AML-193 (cell line): ENCODE measurements at places on chromosomes 2 and 18.

DNA sequence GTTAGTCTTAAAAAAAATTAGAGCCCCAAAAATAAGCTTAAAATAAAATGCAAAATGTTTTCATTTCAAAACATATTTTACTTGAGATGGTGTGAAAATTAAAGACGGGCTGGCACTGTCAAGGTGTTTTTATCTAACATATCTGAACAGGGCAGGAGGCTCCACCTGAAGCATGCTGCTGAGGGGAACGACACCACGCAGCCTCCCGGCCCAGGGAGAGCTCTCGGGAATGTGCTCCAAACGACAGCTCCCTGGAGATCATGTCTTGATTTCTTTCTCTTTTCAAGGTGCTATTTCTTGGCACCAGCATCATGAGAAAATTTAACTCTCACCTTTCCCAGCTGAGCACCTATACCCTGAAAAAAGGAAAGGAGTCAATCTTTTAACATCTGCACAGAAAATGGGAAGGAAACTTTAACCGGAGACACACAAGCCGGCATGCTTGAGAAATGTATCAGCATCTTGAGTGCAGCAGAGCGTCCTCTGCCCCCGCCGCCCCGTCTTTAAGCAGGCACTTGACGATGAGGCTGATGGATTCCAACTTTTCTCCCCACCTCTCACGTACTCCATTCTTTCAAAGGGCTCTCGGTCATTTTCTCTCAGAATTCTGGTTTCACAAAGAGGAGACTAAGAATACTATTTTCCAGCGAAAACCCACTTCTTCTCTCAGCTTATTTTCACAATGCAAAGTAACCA, 56.6 kb downstream of the EIPR1 start:
- DNase-seq, result no peak

GRCh38 chr2:75894170-75894569, 183.5 kb upstream of the GCFC2 start:
- DNase-seq, result no peak

DNA sequence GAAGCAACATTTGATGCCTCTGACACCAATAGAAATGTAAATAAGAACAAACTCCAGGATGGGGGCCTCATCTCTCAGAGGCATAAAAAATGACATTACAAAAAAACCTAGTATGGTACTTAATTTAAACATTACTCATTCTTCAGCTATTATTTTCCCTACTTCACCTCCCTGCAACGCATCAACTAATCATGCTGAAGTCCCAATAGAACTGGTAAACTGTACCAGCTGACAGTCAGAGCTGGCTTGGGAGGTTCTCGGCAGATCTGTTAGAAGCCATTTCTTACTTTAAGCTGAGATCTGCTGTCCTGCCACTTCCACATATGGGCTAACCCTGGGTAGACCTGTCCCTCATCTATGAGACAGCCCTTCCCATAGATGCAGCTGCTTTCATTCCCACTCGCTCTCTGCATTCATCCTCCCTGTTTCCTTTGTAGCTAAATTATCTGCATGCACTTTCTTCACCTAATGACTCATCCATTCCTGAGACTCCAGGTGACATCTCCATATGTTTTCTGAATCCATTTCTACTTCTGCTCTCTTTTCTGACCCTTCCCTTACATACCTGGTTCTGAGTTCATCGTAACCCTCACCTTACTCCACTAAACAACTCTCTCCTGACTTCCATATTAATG, 108.1 kb downstream of the AOX1 start:
- no peak for DNase-seq

DNA sequence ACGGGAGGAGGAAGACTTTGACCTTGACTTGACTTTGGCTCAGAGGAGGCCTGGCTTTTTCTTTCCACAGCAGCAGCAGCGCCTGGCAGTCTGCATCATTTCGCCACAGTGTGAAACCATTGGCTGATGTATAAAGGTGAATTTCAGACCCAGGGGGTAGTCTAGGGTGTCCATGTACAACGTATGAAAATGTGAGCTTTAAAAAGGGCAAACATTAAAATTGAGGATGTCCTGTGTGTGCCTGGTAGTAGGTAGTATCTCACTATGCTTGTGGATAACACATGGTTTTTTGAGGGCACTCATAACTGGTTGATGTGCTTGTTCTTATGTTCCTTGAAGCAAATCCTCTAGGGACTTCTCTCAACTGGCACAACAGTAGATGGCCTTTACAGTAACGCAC, 86.1 kb downstream of the LPIN1 start:
- no peak for DNase-seq

GRCh38 chr2:37894601-37895000, 30.5 kb upstream of the RMDN2 start:
- no peak for DNase-seq

- DNase-seq, result peak; percentile 52
Measured at GRCh38 chr2:65055422-65056214, 598 bp upstream of the CEP68 start.

DNA sequence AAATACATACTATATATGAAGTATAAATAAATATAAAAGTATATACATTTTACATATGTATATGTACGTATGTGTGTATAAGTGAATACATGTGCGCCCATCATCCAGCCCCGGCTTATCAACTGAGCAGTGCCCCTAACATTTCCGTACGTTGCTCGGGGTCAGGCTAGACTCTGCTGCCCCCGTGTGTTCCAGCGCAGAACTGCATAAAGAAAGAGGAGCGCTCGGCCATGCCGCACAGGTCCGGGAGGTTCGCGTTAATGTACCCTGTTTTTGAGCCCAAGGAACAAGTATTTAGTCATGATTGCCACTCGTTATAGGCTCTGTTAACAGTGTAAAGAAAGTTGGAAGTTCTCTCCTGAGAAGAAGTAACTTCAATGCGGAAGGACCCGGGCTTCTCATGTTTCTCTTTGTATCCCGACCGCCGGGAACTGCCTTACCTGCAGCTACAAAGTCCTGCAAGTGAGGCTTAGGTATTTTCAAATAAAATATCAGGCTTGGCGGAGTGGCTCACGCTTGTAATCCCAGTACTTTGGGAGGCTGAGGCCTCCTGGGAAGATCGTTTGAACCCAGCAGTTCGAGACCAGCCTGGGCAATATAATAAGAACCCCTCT, 55.7 kb downstream of the CD8B2 start:
- peak; percentile 21 for DNase-seq

DNA sequence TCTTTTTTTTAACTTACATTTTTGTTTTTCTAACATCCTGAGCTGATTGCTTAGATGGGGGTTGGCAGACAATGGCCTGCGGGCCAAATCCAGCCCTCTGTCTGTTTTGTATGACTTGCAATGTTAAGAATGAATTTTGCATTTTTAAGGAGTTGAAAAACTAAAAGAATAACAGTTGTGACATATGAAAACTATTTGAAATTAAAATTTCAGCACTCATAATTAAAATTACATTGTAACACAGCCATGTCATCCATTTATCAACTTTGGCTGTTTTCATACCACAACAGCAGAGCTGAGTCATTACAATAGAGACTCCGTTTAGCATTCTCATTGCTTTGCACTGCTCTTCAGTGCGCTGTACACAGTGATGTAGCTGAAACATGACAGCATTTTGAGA, 94.1 kb upstream of the MC4R start:
- no peak for DNase-seq

GRCh38 chr2:223222397-223222796, 170.4 kb downstream of the KCNE4 start:
- DNase-seq, result no peak

- DNase-seq, result no peak
Measured at GRCh38 chr2:49978341-49978740, 824.0 kb upstream of the FSHR start.

GRCh38 chr2:179251870-179252269, 12.8 kb downstream of the SESTD1 start:
- DNase-seq, result no peak

GRCh38 chr18:25560369-25560768, 208.4 kb upstream of the ZNF521 start:
- no peak for DNase-seq

GRCh38 chr2:31191931-31192330, 25.4 kb downstream of the CAPN14 start:
- no peak for DNase-seq

- DNase-seq, result no peak
Measured at GRCh38 chr2:206158563-206159345, 490 bp downstream of the NDUFS1 start.

DNA sequence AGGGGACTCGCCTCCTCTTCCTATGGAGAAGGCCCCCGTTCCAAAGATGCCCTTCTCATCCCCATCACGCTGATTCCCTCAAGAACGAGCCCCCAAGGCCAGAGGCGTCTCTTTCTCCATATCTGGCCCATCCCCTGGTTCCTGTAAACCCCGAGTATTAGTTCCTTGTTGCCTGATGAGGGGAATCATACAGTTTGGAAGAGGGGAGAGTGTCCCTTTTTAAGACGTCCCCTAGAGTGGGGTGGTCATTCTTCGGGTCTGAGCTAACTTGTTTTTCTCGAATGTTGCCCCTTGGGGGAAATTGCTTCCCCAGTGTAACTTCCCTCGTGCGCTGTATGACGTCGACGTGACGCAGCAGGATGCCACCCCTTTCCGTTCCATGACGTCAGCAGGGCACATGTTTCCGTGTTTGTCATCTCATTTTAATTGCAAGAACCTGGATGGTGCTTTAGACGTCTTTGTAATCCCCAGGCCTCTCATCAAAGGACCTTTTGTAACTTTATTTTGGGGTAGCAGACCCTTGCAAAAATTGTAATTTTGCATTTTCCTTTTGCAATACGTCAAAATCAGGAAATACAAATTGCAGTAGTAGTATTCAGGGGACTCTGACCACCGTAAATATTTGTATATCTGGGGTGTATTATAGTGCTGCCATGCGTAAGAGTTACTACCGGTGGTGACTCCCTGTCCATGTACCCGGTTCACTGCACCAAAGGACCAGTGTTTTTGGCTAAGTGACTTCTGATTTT, 569 bp downstream of the BABAM2 start:
- DNase-seq, result peak; percentile 53

- DNase-seq, result no peak
Measured at GRCh38 chr2:73037947-73038585, 33.4 kb downstream of the SFXN5 start.
